ENCODE measurements at places on chromosomes 7 and 10.

- DNase-seq = no peak
These were observed 36.0 kb downstream of the KLF6 start for GRCh38 chr10:3749011-3749410.

DNA sequence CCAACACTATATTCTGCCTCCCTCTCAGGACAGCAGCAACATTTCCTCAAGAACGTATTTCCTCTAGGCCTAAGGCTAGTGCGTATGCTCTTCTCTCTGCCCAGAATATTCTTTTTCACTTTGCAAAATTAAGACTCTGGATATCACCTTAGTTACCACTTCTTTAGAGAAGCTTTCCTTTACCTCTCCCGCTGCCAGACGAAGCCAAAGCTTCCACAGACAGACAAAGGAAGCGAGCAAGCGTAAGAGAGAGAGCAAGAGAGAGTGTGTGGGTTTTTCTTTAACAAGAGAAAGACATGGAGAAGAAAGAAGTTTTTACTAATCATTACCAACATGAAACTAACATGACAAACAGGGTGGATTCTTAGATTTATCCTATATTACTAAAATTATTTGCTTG, 64.1 kb downstream of the P4HA1 start:
- no peak for DNase-seq

- no peak for DNase-seq
These were observed 11.2 kb upstream of the FRMPD2 start for GRCh38 chr10:48285710-48286109.

DNA sequence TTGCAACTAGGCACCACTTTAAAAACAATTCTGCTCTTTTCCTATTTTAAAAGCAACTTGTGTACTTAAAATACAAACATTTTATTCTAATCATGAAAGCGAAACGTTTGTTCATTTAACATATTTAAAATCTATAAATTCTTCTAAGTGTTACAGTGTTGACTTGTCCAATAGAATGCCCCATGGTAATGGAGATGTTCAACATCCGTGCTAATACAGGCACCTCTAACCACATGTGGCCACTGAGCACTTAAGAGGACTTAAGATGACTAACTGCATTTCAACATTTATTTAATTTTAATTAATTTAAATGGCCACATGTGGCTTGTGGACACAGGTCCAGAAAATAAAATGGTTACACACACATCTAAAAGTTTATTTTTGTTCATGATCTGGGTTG, 115.1 kb downstream of the TPK1 start:
- no peak for DNase-seq

- no peak for DNase-seq
These were observed 44.3 kb upstream of the PDCD4 start for GRCh38 chr10:110827410-110827809.

- no peak for DNase-seq
These were observed 12.9 kb upstream of the SEPTIN7 start for GRCh38 chr7:35787925-35788324.

GRCh38 chr7:21617513-21617912, 74.7 kb downstream of the DNAH11 start:
- no peak for DNase-seq

DNA sequence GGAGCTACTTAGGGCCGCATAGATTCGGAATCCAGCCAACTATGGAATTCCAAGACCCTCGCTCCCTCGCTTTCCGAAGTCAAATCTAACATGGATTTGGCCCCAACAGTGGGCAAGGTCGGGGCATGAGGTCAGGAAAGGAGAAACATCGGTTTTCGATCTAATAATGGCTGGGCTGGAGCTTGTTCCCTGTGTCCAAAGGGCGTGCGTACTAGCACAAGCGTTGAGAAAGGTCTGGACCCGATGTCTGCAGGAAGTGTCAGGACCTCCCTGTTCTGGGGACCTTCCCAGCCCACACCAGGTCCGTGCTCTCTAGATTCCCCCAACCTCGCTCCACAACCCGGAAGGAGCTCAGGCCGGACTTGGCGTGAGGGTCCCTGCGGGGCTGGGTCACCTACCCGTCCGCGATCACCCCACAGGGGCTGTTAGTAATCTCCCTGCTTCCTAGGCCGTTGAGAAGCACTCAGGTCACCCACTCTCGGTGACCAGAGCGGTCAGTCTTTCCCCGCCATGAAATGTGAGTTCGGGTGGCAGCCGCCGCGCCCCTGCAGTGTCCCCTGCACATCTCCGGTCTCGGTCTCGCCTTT, 4.8 kb downstream of the FEZF1 start:
- no peak for DNase-seq

DNA sequence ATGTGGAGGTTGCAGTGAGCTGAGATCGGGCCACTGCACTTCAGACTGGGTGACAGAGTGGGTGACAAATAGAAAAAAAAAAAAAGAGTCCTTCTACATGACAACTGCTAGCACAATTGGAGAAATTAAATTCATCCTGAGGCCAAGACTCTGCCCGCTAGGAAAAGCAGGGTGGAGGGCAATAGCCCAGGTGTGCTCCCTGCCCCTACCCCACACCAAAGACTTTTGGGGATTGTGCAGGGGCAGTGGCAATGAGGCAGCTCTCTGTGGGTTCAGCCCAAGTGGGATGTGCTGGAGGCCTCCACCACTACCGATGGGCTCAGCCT, 61.3 kb downstream of the TMEM209 start:
- no peak for DNase-seq

DNA sequence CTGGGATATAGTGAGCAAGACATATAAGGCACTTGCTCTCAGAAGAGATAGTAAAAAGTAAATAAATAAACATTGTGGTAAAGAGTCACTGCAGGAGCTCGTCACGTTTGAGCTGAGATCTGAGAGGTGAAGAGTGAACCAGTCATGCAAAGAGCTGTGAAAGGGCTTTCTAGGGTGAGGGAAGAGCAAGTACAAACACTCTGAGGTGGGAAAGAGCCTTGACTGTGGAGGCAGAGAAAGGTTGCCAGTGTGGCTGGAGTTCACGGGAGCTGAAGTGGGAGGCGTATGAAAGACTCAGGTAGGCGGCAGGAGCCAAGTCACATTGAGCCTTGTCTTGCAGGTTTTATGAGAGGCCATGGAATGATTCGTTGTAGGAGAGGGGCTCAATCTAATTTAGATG, 141.0 kb downstream of the C1GALT1 start:
- DNase-seq = no peak

DNA sequence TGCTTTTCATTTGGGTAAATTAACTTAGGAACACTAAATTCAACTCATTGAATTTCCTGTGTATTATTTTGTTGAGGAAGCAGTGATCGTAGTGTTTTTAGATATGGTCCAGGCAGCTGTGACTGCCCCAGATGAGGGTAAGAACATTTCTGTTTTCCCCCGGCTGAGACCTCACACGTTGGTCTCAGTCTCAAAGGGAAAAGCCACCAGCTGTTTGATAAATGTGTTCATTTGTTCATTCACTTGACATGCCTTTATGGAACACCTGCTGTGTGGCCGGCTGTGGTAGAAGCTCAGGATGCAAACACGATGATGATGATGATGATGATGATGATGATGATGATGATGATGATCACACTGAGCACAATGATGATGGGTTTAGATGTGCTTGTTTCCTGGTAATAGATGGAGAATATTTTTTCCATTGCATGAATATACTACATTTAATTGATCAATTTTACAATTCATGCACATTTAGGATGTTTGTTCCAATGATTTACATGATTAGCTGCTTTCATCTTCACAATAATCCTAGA, 125.6 kb upstream of the ZNF32 start:
- DNase-seq = no peak

GRCh38 chr10:124737708-124738107, 6.5 kb downstream of the FAM53B start:
- no peak for DNase-seq

GRCh38 chr7:116669769-116670168, 2.2 kb upstream of the MET start:
- no peak for DNase-seq

- DNase-seq = no peak
These were observed 355.8 kb downstream of the ADRA2A start for GRCh38 chr10:111432588-111432987.

- DNase-seq = no peak
These were observed 1.2 kb downstream of the DBF4 start for GRCh38 chr7:87877366-87878040.

DNA sequence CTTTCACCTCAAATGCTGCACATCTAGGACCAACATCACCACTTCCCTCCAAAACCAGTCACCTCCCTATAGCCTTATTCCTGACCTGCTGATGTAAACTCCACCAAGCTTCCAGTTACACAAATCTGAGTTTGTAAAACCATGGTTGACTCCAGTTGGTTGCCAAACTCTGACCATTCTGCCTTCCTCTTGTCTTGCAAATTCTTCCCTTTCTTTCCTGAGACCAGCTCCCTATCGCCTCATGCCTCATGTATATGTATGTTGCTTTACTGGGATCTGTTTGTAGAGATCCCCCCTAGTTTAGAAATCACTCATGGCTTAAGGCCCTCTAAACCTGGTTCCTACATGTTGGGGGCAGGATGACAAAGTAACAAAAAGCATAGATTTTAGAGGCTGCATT, 31.3 kb downstream of the PAX2 start:
- DNase-seq = no peak

- DNase-seq = no peak
These were observed 43.6 kb downstream of the MKX start for GRCh38 chr10:27701938-27702537.

DNA sequence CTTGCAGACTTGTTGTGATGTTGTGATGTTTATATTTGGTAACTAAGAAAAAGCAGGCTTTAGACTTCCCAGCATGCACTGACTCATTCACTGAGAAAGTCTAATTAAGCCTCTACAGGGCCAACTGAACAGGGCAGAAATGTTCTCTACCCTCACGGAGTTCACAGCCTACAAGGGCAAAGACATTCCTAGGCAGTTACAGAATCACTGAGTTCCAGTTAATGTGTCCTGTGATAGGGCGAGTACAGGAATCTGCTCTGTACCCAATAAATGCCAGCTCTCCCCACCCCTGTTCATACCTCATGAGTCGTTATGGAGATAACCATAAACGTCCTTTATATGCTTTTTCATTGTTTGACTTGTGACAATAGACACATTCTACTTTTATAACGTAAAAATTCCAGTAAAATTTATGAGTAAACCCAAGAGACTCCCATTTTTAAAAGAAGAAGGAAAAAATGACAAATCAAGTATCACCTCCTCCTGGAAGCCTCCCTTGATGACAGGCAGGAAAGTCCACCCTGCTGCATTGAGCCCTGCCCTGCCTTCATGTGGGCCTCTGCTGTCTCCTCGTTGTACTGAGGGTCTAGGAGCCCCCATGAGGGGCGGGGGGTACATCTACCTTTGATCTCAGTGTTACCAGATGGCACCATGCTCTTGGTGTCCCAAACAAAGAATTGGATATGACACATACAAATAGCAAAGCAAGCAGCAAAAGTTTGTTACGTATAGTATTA, 14.3 kb downstream of the MUC12 start:
- no peak for DNase-seq

- no peak for DNase-seq
These were observed 51.5 kb downstream of the ANKMY2 start for GRCh38 chr7:16594061-16594460.

GRCh38 chr7:84904561-84904960, 282.3 kb downstream of the SEMA3D start:
- DNase-seq = no peak

DNA sequence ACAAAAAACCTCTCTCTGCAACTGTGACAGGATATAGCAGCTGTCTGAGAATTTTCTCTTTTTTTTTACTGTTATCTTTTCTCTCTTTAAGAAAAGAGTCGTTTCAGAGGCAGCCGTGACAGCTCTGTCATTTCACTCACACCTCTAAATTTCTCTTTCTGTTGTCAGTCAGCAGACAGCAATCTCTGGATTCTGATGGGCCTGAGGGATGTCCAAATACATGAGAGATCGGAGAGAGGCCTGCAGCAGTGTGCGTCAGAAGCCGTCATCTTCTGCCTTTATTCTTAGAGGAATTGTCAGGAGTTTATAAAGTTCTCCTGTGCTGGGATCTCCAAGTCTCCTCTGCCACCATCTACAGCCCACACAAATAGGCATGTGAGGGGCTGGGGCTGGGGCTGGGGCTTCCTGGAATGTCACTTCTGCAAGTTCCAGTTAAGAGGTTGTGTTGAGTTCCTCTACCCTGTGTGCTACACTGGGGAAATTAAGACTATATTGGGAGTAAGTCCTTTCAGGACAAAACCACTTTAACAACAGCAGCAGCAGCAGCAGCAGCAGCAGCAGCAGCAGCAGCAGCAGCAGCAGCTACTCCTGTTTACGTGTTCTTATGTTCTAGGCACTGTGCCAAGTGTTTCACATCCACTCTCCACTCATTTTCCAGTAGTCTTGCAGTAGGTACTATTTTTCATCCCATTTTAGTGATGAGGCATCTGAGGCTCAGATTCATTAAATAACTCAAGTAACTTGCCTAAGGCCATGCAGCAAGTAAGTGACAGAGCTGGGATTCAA, 541.3 kb downstream of the LRMDA start:
- no peak for DNase-seq

DNA sequence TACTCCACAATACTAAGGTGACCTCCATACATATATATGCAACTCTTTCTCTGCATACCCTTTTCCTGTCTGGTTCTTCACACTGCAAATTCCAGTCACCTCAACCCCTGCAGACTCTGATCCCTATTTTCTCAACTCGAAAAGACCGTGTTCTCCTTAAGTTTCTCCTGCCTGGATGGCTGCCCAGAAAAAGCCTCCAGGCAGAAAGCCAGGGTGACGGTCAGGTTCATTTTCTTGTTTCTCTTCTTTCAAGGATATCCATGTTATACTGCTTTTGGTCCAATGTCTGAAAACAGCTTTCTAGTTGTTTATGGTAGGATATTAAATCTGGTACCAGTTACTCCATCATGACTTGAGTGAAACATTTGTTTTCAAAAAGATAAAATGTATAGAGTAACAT, 267.8 kb upstream of the MYO3A start:
- DNase-seq = no peak

DNA sequence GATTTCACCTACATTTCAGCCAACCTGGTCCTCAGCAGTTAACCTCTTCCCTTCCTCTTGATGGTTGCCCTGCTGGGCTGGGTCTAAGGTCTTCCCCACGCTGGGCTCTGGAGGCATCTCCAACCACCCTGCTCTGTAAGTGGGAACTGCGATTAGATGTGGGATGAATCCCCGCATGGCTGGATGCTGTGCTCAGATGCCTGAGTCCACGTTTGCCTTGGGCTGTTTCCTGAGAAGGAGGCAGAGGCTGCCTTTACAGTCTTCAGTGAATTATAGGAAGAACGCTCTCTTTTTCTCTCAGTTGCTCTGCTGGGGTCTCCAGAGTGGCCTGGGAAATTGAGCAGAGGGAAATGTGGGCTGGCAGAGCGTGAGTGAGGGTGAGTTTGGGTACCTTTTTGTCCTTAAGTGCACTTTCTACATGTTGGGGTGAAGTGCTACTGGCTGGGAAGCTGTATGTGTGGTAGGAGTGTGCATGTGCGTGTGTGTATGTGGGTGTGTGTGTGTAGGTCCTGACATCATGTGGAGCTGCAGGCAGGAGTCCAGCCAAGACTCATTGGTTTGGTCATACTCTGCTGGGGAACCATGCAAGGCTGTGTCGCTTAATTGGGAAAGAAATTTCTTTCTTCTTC, 1.5 kb downstream of the GIMAP8 start:
- no peak for DNase-seq

GRCh38 chr10:75967491-75967890, 536.1 kb downstream of the LRMDA start:
- DNase-seq = no peak
